ENCODE measurements at places on chromosomes 5 and 9. TPM values are rescaled to one million over a fixed set of nuclear protein-coding genes. Genes with fewer than 3 reads are reported as not detected.

IRX2 gene
- total RNA-seq: 8.5 TPM

TYRP1 gene
- total RNA-seq: not detected

PCDHA9 gene
- 0.43 TPM for total RNA-seq

ZNF474 gene
- 0.28 TPM for total RNA-seq

NTRK2 gene
- total RNA-seq: under 0.01 TPM

HRH2 gene
- not detected for total RNA-seq

GIN1 gene
- total RNA-seq: 9.5 TPM

PCDHA2 gene
- total RNA-seq: under 0.01 TPM

SLC36A3 gene
- not detected for total RNA-seq

AMBP gene
- total RNA-seq: not detected

Measured in nasal cavity respiratory epithelium epithelial cell of viscerocranial mucosa (primary cell).